ENCODE measurements at places on chromosomes 7 and 10.

- DNase-seq, result no peak
Measured at GRCh38 chr7:141700296-141700847, 1.6 kb downstream of the DENND11 start.

DNA sequence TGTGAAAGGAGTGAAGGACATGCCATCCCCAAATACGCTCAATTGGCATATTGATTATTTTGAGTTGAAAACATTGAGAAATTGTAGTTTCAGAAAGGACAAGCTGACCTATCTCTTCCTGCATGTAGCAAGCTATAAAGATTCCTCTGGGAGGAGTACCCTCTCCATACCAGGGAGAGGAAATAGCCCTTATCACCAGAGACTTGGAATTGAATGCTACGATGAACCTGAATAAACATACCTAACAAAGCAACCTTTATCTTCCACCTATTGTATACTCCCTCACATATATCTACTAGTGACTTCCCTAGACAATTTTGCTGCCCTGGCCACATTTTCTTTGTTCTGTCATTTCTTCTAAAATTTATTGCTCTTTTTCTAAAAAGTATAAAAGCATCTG is 150.2 kb upstream of the EEPD1 start:
- no peak for DNase-seq

DNA sequence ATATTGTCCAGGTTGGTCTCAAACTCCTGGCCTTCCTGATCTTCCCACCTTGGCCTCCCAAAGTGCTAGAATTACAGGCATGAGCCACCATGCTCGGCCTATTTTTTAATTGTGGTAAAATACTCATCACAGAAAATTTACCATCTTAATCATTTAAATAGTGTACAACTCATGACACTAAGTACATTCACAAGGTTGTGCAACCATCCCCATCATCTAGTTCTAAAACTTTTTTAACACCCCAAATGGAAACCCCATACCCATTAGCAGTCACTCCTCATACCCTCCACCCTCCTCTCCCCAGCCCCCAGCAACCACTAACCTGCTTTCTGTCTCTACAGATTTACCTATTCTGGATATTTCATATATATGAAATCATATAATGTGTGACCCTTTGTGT is 90.3 kb downstream of the DOCK4 start:
- no peak for DNase-seq

- no peak for DNase-seq
Measured at GRCh38 chr10:128781637-128782036, 655.4 kb upstream of the MKI67 start.

GRCh38 chr7:98875501-98875900 is 2.8 kb upstream of the TRRAP start:
- no peak for DNase-seq

- DNase-seq, result no peak
Measured at GRCh38 chr7:28418966-28419365, 6.6 kb downstream of the CREB5 start.

DNA sequence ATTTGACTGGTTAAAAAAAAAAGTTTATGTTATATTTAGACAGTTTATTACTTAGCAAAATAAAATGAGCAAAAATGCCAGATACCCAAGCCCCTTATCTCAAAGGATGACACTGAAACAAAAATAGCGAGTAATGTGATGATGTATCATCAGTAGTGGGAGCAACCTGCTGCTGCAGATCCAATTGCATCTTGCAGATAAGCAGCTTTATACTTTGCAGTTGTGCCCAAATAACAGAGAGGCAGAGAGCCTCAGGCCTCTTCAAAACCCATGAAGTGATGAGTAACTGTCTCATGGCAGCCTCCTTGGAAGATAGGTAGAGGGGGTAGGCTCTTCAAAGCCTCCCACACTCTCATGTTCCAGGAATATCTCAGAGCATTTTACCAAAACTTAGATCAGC is 468.2 kb upstream of the LRRTM3 start:
- no peak for DNase-seq

- no peak for DNase-seq
Measured at GRCh38 chr7:55065079-55065478, 46.3 kb downstream of the EGFR start.

GRCh38 chr7:117157241-117158209 is 165.3 kb downstream of the WNT2 start:
- DNase-seq, result no peak

- DNase-seq, result peak; percentile 5
Measured at GRCh38 chr10:125004571-125005311, 62.8 kb downstream of the ZRANB1 start.

DNA sequence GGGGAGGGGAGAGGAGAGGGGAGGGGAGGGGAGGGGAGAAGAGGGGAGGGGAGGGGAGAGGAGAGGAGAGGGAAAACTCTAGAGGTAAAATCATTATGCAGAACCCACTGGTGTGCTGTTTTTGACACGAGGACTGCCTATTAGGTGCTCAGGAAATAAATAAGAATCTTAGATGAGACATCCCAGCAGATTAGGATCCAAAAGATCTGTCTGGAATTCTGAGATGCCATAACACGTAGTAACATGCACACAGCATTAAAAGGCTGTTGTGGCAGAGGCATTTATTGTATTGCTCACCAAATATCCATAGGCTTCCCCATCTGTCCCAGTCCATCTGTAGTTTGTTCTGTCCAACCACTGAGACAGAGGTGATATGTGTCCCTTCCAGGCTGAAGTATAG is 40.8 kb upstream of the KMT2E start:
- no peak for DNase-seq

DNA sequence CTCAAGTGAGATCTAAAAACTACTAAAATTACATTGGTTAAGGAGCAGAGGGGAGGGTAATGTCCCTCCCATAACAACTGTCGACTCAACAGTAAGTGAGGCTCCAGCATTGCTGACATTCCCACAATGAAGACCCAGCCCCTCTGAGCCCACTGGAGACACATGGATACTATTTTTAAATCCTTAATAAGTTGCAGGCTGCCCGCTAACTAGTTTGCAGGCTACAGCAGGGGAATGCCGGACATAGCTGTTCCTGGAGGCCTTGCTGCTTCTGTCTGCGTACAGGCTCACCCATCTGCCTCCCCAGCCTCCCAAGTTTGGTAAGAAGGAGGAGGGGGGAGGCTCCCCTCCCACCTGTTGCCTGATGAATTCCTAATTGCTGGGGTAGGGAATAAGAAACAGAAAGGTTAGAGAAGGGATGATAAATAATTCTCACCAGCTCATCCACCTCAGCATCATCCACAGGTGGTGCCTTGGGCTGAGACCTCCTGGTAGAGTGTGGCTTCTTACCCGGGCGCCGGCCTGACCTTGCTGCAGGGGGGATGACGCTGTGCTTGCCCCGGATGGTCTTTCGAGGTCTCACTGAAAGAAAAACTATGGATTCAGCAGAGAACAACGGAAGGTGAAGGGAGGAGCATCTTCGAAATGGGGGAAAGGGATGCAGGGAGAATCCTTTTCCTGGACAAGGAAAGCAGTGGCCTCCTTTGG is 10.1 kb downstream of the FZD9 start:
- no peak for DNase-seq

GRCh38 chr10:12766223-12766622 is 235.3 kb downstream of the CCDC3 start:
- no peak for DNase-seq

DNA sequence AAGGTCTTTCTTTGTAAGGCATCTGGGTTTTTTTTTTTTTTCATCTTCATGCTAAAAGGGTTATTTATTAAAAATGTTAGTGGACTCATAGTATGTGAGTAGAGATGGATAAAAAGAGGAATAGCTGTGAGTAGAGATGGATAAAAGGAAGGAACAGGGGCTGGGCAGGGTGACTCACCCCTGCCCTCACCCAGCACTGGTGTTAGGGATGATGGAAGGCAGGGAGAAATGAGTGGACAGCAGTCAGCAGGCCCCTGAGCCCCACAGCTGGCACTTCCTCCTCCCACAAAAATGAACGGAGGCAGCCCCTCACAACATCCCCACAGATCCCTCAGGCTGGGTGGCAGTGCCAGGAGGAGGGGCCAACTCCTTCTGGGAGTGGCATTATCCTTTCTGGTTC is 39.3 kb downstream of the ANTXRL start:
- DNase-seq, result no peak

DNA sequence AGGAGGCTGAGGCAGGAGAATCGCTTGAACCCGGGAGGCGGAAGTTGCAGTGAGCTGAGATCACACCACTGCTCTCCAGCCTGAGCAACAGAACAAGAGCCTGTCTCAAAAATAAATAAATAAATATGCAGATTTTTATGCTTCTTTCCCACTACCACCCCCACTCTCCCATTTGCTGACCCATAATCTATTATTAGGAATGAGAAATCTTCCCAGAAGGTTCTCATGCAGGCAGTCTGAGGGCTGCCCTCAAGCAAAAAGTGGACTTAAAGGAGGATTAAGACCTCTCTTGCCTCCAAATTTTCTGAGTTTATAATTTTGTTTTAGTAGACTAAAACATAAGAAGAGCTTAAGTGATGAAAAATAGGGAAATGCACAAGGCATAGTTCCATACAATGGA is 85.2 kb upstream of the TOMM7 start:
- no peak for DNase-seq

- no peak for DNase-seq
Measured at GRCh38 chr7:141739250-141739649, 1.1 kb downstream of the SSBP1 start.

- DNase-seq, result no peak
Measured at GRCh38 chr10:61760943-61761824, 98.5 kb downstream of the CABCOCO1 start.

- no peak for DNase-seq
Measured at GRCh38 chr10:28793482-28793881, 116.2 kb downstream of the BAMBI start.

GRCh38 chr10:101630633-101630920 is 42.5 kb downstream of the DPCD start:
- no peak for DNase-seq

DNA sequence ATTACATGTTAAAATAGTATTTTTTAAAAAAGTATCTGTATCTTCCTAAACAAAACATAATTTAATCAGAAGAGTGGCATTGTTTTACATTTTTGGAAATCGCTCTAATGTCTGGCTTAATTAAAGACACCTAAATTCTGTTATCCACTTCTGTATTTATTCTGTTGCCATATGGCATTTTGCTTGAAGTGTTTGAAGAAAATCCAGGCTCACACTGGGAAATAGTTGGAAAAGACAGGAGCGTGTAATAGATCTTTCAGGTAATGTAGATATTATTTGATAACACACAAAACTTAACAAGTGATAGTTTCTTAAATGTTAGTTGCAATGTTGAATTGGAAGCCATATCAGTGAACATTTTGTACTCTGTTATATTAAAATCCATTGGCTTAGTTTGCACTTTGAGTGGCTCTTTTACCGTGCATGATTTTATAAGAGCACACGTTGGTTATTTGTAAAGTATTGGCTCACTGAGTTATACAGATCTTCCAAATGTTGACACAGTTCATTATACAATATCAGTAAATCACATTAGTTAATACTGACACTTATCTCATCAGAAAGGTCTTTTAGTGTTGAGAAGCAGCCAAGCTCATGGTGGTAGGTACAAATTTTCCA is 128.4 kb upstream of the NPVF start:
- DNase-seq, result no peak

GRCh38 chr7:26991796-26992195 is 104.0 kb downstream of the HOXA1 start:
- no peak for DNase-seq

GRCh38 chr7:132776048-132776620 is 199.9 kb upstream of the PLXNA4 start:
- DNase-seq, result no peak

DNA sequence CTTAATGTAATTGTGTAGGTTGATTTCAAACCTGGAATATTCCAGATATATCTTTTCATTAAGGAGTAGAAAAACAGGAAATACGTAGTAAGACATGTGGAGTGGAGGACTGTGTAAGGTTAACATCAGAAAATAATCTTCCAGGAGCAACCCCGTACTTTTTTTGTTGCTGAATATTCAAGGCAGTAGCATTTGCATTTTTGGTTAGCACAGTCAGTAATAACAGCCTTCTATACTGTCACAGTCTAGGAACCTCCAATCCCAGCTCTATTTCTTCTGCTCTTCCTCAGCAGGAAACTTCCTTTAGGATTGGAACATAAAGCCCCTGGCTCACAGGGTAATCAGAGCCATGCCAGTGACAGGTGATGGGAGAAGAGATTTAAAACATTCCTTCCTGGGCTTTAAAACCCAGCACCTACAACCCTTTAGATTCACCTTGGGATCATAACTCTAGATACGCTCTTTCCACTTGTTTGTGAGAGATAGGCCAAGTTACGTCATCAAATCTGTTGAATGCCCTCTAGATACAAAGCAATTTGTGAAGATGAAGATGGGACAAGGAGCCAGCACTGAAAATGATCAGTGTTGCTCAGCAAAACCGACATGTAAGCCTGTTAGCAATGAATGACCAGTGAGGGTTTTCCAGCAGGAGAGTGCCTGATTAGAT is 248.5 kb upstream of the NPY start:
- no peak for DNase-seq

DNA sequence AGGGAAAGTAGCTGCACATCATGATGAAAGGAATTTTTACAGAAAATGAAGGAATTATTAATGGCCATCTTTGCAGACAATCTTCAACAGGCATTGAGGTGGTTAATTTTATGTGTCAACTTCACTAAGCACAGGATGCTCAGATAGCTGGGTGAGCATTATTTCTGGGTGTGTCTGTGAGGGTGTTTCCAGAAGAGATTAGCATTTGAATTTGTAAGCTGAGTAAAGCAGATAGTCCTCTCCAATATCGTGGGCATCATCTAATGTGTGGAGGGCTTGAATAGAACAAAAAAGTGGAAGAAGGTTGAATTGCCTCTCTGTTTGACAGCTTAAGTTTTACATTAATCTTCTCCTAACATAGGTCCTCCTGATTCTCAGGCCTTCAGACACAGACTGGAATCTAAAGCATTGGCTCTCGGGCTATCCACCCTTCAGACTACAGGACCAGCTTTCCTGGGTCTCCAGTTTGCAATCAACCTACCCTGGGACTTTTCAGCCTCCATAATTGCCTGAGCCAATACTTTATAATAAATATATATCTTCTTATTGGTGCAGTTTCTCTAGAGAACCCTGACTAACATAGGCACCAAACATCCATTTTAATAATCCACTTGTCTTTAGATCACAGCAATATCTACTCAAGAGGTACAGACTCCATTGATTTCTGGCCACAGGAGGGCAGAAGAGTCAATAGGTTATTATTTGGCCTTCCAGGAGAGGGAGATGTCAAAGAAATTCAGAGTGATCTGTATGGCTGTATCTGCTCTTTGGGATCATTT is 10.5 kb upstream of the CRPPA start:
- no peak for DNase-seq

- no peak for DNase-seq
Measured at GRCh38 chr10:6977398-6978186, 397.5 kb upstream of the PRKCQ start.

Data from activated T-cell treated with anti-CD3 and anti-CD28 coated beads, Interleukin-2, amount 50 U/mL, for 24 hours (primary cell).